CD4-positive, alpha-beta T cell (primary cell): ENCODE measurements at places on chromosomes 3 and 15.
A peak's percentile ranks its signal among the peaks of the same experiment; 100 is the strongest.

DNA sequence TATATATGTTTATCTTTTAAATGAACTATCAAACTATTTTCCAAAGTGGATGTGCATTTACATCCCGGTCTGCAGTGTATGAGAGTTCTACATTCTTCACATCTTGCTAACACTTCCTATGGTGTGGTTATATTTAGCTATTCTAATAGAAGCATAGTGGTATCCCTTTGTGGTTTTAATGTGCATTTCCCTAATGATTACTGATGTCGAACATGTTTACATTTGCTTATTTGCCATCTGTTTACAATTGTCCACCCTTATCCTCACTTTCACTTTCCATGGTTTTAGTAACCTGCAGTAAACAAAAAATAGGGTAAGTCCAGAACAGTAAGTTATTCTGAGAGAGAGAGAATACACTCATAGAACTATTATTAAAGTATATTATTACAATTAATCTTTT lies 360.5 kb upstream of the NAALADL2 start:
- DNase-seq: no peak

DNA sequence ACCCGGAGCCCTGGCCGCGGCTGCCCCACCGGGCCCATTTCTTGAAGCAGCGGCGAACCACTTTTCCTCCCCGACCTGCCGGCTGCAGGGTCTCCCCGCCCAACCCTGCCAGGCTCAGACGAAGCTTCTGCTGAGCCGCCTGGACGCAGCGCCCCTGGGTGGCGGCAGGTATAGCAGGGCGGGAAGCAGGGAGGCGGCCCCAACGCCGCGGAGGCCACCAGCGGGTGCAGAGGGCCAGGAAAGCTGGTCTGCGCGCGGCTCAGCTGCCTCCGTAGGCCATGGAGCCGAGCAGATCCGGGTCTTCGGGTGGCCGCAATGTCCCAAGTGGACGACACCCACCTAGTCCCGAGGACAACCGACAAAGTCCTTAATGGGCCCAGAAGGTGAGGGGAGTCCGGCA lies 21.9 kb upstream of the SRPRB start:
- DNase-seq: no peak

DNA sequence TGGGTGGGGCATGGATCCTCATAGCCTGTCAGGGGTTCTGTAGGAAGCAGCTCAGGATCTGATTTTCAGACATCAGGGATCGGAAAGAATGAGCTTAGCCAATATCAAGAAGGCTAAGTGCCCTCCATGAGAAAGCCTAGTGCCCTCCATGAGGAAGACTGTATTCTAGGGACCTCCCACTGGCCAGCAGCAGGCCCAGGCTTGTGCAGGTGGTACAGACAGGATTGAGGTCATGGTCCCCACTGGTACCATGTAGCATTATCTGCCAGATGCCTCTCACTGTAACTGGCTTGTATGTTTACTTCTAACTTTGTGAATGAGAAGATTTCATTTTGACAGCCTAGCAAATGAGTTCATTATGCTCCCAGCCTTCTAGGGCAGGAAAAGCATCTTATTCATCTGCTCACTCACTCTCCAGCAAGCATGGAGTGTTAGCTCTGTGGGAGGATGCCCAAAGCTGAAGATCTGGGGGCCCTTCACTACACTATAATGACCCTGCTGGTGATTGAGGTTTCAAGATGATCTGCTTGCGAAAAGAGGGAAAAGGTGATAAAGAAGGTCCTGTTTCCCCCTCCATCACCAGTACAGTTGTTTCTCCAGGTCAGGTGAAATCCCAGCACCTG lies 7.5 kb downstream of the EPHB1 start:
- no peak for DNase-seq

DNA sequence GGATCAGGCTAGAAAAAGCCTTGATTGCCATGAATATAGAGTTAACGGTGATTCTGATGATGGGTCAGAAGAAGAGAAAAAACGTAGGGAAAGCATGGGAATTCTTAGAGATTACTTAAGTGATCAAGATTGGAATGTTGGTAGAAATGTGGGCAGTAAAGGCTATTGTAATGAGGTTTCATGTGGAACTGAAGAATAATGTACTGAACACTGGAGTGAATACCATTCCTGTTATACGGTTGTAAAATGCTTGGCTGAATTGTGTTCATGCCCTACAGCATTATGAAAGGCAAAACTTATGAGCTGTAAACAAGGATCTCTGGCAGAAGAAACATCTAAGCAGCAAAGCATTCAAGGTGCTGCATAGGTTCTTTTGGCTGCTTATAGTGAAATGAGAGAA lies 414.1 kb upstream of the CBLB start:
- DNase-seq: no peak

- DNase-seq: no peak
Measured at GRCh38 chr3:89957451-89957850, 850.0 kb downstream of the EPHA3 start.

DNA sequence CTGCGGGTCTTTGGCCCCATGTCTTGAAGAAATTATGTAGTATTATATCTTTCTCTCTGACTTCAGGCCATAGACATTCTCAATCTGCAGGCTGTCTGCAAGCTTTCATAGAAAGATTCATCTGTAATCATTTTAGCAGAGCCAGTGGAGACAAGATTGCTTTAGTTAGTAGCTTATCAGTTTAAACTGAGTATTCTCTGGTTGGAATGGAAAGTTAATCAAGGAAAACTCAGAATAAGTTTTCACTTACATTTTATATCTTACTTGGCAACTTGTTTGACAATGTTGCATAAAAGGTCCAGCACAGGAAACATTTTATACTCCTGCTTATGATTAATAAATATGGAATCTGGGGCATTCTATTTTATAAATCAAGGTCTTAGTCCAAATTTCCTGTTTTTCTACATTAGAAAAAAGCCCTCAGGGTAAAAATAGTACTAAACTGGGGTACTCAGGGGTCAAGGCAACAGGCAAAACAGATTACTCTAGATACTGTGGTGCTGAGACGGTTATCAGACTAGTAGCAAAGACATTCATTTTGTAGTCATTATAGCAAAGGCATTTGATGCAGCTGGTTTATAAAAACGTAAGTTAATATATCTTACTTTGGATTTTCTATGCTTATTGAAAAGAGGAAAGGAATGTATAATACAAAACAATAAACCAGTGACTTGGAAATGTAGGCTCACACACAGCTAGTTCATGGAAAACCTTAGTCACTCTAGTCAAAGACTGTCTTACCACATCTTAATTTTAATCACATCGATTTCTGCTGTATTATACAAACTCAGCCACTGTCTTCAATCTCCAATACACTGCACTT lies 45.2 kb upstream of the FILIP1L start:
- no peak for DNase-seq

DNA sequence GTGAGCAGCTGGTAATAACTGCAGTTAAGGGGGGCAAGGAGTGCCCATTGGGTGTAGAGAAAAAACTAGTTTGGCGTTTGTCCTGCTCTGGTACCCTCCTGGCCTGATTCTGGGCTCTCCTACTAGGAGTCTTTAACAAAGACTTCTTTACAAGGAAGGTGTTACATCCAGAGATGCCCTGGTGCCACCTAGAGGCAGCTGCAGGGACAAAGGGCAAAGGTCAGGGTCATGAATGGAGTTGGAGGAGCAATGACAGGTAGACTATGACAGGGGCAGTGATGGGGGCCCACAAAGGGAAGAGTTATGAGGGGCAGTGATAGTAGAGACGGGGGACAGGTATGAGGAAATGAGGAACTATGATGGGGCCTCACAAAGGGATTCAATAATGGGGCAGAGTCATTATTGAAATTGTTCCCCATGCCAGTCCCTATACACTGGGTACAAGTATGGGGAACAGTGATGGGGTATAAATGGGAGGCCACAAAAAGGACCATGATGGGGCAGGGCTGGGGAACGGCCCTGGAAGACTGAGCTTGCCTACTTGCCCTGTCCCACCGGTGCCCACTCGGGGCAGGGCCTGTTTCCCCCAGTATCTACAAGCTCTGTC lies 7.9 kb downstream of the CCDC71 start:
- peak; percentile 68 for DNase-seq

DNA sequence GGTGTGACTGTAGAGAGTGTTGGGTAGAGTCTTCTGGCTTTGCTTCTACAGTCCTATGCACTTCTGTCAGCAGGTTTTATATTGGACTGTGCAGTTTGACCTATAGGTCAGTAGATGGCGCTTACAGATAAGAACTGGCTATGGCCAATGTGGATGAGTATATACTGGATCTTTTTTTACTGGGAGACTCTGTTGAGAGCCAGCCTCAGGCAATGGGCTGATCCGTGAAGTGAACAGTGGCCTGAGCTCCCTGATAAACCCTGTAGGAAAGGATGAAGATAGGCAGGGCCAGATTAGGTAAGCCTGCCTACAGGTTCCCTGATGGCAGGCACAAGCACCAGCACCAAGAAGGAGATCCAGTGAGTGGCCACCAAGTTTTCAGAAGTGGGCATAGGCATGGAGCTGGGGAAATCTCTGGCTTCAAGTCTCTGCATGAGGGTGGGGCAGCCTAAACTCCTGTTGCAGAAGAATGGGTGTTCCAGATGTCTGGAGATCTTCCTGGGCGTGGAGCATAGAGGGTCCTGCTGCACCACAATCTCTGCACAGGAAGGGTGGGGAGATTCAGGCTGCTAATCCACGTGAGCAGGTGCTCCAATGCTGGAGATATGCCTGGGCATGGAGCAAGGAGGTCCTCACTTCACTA lies 326.0 kb upstream of the SGO1 start:
- no peak for DNase-seq

GRCh38 chr15:29425864-29426263 lies 156.2 kb upstream of the NSMCE3 start:
- DNase-seq: no peak

DNA sequence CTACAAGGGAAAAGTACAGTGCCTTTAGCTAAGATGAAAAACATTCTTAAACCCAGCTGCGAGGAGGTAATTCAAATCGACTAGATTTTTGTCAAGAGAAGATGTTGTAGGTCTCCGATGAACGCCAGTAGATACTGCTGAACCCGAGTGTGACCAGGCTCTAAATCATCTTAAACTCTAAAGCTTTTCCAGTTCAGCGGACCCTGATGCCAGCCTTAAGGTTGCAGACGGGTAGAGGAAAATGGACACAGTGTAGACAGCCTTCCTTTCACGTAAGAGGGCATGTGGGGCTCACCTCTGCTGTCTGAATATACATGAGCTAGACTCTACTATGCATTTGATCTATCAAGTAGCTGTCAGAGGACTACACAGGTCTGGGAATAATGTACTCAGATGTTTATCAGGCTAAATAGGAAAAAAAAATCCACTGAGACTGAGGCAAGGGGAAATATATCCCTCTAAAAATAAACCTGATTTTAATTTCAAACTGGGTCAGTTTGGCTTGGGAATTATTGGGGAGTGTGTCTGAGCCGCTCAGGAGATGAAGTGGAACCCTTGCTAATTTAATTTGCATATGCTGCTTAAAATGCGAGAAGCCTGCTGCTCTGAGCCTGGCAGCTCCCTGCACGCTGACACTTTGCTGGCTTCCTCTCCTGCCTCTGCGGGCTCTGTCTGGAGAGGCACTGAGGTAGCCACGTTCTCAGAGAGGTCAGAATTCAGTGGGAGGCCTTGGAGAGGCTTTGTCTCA lies 151.9 kb downstream of the CADPS start:
- no peak for DNase-seq
